Dermis lymphatic vessel endothelial cell (primary cell): ENCODE measurements at places on chromosomes 12 and 14. TPM values are rescaled to one million over a fixed set of nuclear protein-coding genes. Genes with fewer than 3 reads are reported as not detected.

Gene CMKLR1
- total RNA-seq = 0.09 and 0.43 TPM in 2 replicates

Gene LRP10
- total RNA-seq = 40.7 and 42.5 TPM in 2 replicates

Gene SERPINA3
- total RNA-seq = not detected in 2 replicates

Gene FGD6
- total RNA-seq = 17.6 and 23.1 TPM in 2 replicates

Gene OTOGL
- 0.22 and 0.43 TPM in 2 replicates for total RNA-seq

Gene RAPGEF3
- 8.3 and 11.0 TPM in 2 replicates for total RNA-seq
